RWPE2 (cell line): ENCODE measurements at places on chromosomes 4 and X.

DNA sequence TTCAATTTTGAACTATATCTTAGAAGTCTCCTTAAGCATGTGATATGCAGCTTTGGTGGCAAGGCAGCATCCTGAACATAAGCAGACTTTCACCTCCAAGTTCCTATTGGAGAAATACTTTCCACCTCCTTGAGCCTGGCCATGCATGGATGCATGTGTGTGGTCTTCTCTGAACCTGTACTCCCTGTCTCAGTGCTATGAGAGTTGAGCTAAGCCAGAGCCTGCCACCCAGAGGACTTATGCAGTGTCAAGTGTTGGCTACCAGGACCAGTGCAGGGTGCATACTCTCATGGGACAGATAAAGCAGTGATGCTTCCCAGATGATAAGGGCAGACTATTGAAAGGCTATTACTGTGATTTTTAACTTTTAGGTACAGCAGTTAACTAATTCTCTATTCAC lies 105.6 kb downstream of the TSPAN7 start:
- H3K36me3 ChIP-seq = no peaks in the 10 kb centered on the region
- no peaks in the 10 kb centered on the region for H3K27me3 ChIP-seq
- no peaks in the 10 kb centered on the region for H3K4me1 ChIP-seq
- no peak overlapping the region for H3K4me3 ChIP-seq
- DNase-seq = no peak

GRCh38 chrX:63664083-63664482 lies 120.9 kb downstream of the ARHGEF9 start:
- no peak overlapping the region for H3K27ac ChIP-seq
- no peaks in the 10 kb centered on the region for H3K36me3 ChIP-seq
- H3K27me3 ChIP-seq = no peaks in the 10 kb centered on the region
- H3K4me3 ChIP-seq = no peak overlapping the region
- H3K4me1 ChIP-seq = no peaks in the 10 kb centered on the region
- DNase-seq = no peak

DNA sequence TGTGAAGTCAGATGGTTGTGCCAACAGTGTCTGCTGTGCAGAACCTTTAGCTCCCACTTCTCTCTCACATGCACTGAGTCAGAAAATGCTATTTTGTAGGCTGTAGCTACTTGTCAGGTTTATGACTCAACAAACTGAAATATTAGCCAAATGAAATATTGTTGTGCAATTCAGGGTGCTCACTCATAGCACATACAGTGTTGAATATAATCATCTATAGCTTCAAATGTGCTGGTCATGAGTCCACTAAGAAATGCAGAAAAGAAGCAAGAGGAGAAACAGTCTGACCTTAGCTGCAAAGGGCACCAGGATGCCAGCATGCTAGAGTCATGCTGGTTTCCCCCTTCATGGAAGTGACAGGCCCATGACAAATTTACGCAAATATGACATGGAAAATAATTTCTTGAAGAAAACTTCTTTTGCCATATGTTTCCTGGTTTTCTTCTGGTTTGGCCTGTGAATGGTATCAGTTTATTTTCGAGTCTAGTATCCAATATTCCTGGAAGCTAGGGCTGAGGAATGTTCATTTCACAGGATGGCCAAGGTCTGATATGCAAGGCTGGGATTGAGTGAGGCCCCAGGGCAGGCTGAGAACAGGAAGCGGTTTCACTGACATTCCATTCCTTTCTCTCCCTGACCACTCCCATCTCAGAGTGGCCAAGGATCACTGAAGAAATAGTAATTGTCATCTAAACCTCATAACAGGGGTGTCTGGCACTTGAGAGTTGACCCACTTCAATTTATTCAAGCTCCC lies 10.3 kb upstream of the CXCL2 start:
- no peaks in the 10 kb centered on the region for H3K36me3 ChIP-seq
- no peak overlapping the region for H3K4me3 ChIP-seq
- peaks cover 68% of the 10 kb centered on the region for H3K4me1 ChIP-seq
- DNase-seq = peak; percentile 87
- H3K27me3 ChIP-seq = no peaks in the 10 kb centered on the region

DNA sequence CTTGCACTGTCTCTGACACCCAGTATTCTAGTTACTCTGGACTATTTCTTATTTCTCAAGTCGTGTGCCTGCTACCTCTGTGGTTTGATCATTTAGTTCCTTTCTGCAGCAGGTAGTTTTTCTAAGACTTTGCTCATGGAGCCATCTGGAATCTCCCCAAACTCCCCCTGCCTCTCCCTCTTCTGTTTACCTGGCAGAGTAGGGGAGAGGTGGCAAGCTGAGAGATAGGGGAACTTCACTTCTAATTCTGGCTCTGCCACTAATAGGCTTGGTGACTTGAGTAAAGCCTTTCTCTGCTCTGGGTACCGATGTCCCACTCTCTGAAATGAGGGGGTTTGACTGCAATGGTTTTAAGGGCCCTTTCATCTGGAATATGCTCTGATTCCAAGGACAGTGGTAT lies 141.3 kb downstream of the CPEB2 start:
- no peak overlapping the region for H3K27ac ChIP-seq
- H3K27me3 ChIP-seq = no peaks in the 10 kb centered on the region
- H3K4me1 ChIP-seq = no peaks in the 10 kb centered on the region
- H3K36me3 ChIP-seq = no peaks in the 10 kb centered on the region

DNA sequence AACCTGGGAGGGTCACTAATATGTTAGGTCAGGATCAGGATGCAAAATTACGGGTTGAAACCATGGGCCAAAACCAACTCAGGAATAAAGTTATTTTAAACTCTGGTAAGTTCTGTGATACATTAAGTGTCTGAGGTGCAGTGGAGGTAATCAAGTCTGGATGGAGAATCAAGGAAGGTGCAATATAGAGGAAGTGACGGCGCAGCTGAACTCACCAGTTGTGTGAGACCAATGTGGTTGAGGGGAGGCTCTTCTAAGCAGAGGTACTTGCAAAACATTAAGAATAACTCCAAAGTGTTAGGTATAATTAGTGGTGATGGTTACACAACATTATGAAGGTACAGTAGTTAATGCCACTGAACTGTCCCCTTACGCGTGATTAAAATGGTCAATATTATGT lies 19.7 kb downstream of the GAB3 start:
- H3K27me3 ChIP-seq = no peaks in the 10 kb centered on the region
- no peak for DNase-seq
- H3K36me3 ChIP-seq = no peaks in the 10 kb centered on the region
- H3K27ac ChIP-seq = peak overlapping the region; percentile 84

DNA sequence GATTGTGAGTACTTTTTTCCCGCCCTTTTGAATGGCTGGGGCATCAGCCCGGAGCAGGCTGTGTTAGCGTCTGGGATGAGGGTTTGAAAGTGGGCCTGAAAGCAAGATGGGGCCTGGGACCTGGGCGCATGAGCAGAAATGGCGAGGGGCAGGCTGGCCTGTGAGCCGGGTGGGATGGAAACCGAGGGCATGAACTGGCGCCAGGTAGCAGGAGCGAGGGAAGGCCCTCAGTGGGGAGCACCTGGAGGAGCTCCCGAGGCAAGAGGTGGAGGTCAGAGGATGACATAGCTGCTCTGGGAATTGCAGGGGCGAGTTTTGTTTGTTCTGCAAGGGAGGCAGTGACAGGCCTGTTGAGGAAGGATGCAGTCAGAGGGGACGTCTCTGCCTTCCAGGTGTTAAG lies 68.6 kb downstream of the RGS12 start:
- no peaks in the 10 kb centered on the region for H3K27me3 ChIP-seq
- no peak for DNase-seq
- no peak overlapping the region for H3K4me3 ChIP-seq
- H3K4me1 ChIP-seq = no peaks in the 10 kb centered on the region
- H3K36me3 ChIP-seq = no peaks in the 10 kb centered on the region

- H3K4me1 ChIP-seq = no peaks in the 10 kb centered on the region
- H3K4me3 ChIP-seq = no peak overlapping the region
- no peaks in the 10 kb centered on the region for H3K36me3 ChIP-seq
These were observed 23.4 kb upstream of the SEC24B start for GRCh38 chr4:109410226-109410625.

DNA sequence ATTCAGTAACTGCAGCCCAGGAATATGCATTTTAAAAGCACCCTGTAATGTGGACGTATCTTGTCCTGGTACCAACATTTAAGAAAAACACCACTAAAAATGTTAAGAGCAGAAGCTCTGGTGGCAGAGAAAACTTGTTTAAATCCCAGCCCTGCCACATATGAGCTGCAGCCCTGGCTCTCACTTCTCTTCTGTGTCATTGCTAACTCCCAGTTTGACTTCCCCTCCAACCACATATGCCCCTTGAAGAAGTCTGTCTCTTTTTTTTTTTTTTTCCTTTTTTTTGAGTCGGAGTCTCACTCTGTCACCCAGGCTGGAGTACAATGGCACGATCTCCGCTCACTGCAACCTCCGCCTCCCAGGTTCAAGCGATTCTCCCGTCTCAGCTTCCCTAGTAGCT lies 14.8 kb downstream of the LHFPL1 start:
- no peak overlapping the region for H3K4me3 ChIP-seq
- no peaks in the 10 kb centered on the region for H3K36me3 ChIP-seq
- H3K27me3 ChIP-seq = no peaks in the 10 kb centered on the region
- H3K27ac ChIP-seq = no peak overlapping the region
- H3K4me1 ChIP-seq = no peaks in the 10 kb centered on the region

DNA sequence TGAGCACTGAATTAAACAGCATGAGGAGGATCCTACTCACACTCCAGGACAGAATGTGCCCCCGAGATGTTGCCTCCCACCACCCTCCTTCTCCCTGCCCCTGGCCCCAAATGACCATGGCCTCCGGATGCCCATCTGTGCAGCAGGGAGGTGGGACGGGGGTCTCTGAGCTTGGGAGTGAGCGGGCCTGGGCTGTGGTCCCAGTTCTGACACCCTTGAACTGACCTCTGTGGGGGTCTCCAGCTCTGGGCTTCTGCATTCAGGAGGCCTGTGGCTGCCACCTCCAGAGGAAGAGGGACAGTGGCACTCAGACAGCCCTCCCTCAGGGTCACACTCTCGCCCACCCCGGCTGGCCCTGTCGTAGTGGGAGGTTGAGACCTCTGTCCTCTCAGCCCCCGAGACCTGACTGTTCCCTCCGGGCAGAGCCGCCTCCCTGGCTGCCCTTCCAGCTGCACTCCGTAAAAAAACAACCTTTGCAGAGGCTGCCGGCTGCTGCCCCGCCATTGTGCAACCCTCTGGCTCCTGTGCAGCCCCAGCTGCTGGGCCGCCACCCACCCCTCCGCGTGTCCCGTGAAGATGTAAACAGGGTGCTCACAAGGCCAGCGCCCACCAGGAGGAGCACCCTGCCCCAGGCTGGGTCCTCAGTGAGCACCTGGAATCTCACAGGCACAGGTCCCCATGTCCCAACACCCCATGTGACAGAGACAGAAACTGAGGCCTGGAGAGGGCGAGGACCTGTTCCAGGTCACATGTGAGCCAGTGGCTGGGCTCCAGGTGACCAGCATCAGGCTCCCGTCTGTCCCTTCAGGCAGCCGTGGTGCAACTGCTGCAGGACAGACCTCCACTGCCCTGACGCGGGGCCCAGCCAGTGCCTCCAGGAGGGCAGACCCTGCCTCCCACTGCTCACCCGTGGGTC lies 39.6 kb downstream of the HTRA3 start:
- H3K27ac ChIP-seq = no peak overlapping the region
- no peaks in the 10 kb centered on the region for H3K4me1 ChIP-seq
- no peaks in the 10 kb centered on the region for H3K36me3 ChIP-seq
- peak; percentile 59 for DNase-seq
- no peaks in the 10 kb centered on the region for H3K27me3 ChIP-seq

DNA sequence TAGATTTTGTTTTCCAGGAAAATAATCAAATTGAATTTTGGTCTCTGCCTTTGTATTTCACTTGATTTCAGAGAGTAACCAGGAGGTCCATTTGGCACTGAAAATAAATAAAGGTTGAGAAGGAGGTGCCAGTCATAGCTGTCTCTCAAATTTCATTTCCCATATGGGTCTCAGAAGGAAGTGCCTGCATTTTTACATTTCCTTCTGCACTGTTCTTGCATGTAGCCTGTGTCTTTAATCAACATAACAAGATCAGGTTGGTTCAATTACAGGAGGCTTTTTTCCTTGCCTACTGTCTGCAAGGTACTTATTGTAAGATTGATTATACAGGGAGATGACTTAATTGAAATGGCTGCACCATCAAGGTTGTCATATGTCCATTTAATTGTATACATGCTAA lies 15.7 kb downstream of the LRRC66 start:
- H3K36me3 ChIP-seq = no peaks in the 10 kb centered on the region
- no peak overlapping the region for H3K4me3 ChIP-seq
- H3K4me1 ChIP-seq = peaks cover 7% of the 10 kb centered on the region

- H3K4me3 ChIP-seq = no peak overlapping the region
- peaks cover 68% of the 10 kb centered on the region for H3K36me3 ChIP-seq
- no peak for DNase-seq
- H3K4me1 ChIP-seq = peaks cover 13% of the 10 kb centered on the region
These were observed 3.0 kb downstream of the ABCE1 start for GRCh38 chr4:145101091-145101490.

GRCh38 chr4:94356444-94356843 lies 13.8 kb upstream of the HPGDS start:
- H3K36me3 ChIP-seq = no peaks in the 10 kb centered on the region
- DNase-seq = no peak
- no peaks in the 10 kb centered on the region for H3K4me1 ChIP-seq
- no peaks in the 10 kb centered on the region for H3K27me3 ChIP-seq
- no peak overlapping the region for H3K27ac ChIP-seq
